Activated CD4-positive, alpha-beta T cell treated with anti-CD3 and anti-CD28 coated beads, Interleukin-2, amount 50 U/mL, for 24 hours (primary cell): ENCODE measurements at places on chromosomes 12 and 14.

DNA sequence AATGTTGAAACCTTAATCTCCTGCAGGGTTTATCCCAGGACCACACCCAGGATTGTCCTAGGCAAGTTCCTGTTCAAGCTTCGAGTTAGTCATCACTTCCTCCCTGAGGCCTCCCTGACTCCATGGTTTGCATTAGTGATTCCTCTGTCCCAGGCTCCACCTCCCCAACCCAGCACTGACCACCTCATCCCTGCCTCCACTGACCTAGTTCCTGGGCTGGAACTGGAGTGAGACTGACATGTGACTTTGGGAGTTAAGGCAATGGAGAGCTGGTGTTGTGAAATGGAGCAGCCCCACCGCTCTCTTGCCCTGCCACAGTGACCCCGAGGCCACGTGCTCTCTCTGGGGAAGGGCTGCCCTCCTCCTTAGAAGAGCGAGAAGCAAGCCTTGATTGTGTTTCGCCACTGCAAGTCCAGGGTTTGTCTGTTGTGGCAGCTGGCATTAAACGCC is 15.8 kb upstream of the DTX1 start:
- no peak for DNase-seq

DNA sequence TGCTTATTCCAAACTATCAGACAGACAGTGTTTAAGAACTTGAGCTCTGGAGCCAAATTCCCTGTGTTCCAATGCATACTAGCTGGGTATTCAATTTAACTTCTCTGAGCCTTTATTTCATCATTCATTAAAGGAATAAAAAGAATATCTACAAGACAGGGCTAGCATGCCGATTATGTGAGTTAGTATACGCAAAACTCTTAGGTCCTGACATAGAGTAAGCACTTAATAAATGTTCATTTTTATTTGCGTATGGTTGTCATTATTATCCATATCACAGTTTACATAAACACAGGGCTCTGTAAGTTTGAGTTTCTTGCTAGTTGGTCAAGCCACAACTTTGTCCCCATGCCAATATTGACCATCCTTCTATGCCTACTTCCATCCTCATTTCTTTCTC is 161.5 kb downstream of the NUAK1 start:
- no peak for DNase-seq

GRCh38 chr12:94079566-94080340 is 68.6 kb upstream of the PLXNC1 start:
- no peak for DNase-seq

- no peak for DNase-seq
Measured at GRCh38 chr14:76212242-76212641, 60.5 kb downstream of the GPATCH2L start.

DNA sequence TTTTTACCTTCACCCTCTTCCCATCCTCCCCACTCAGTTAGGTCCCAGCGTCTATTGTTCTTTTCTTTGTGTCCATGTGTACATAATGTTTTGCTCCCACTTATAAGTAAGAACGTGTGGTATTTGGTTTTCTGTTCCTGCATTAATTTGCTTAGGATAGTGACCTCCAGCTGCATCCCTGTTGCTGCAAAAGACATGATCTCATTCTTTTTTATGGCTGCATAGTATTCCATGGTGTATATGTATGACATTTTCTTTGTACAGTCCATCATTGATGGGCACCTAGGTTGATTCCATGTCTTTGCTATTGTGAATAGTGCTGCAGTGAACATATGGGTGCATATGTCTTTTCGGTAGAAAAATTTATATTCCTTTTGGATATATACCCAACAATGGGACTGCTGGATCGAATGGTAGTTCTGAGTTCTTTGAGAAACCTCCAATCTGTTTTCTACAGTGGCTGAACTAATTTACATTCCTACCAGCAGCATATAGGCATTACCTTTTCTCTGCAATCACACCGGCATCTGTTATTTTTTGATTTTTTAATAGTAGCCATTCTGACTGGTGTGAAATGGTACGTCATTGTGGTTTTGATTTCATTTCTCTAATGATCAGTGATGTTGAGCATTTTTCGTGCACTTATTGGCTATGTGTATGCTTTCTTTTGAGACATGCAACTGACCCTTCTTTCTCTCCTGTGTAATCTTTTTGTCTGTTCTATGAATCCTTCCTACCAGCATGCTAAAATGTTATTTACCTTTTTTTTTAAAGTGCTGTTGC is 279.7 kb upstream of the AMIGO2 start:
- no peak for DNase-seq

DNA sequence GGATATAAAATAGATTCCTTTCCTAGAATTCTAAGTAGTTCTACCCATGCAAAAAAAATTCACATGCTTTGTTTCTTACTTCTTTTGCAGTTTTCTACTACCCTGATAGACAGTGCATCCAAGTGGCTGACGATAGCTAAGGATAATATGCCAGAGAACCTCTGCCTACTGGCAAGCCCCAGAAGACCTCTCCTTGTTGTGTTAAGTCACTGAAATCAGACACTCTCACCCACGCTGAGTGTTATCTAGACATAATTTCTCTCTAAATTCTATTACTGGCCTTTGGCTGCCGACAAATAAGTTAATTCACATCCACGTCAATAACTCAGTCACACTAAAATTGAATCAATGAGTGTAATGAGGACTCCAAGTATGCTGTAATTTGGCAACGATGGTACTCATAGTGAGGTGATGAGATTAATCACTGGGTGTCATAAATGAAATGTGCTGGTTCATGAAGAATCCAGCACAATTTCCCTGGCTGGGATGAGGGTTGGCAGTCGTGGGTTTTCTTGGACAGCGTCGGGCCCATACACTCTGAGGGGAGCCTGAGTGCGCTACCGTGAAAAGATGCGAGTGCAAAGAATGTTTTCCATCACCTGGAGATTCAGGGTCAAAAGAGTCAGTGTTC is 354.8 kb upstream of the TMEM132C start:
- no peak for DNase-seq

DNA sequence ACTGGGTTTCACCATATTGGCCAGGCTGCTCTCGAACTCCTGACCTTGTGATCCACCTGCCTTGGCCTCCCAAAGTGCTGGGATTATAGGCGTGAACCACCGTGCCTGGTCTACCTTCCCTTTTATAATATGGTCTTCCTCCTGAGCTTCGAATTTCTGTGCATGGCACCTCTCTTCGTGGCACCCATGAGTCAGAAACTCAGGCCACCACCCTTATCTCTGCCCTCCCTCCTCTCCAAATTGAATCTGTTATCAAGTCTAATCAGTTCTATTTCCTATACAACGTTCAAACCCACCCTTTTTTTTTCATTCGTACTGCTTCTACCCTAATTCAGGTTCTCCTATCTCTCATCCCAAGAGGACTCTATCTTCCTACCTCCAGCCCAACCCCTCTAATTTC is 5.0 kb upstream of the TINF2 start:
- DNase-seq = no peak

GRCh38 chr14:100982762-100983161 is 79.2 kb upstream of the RTL1 start:
- DNase-seq = no peak

GRCh38 chr12:104315326-104316224 is 12.0 kb downstream of the EID3 start:
- no peak for DNase-seq

DNA sequence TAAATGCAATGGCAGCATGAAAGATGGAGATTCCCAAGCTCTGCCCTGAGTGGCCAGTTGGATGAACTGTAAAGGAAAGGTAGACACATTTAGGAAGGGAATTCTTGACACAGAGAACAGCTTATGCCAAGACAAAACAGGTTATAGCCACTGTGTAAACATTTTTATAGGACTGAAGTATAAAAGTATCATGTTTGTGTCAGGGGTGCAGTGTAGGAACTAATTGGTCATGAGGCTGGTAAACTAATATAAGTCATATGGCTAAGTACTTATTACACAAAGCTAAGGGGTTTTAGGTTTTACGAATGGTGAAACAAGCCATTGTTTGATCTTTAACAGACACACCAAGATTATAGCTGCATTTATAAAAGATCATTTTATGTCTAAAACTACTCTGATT is 207.7 kb upstream of the SLC16A7 start:
- no peak for DNase-seq

- DNase-seq = no peak
Measured at GRCh38 chr14:65877624-65878023, 465.1 kb downstream of the FUT8 start.

- DNase-seq = no peak
Measured at GRCh38 chr14:67766035-67766680, 50.2 kb downstream of the ZFYVE26 start.
